ENCODE measurements at places on chromosomes 3 and 15.
A peak's percentile ranks its signal among the peaks of the same experiment; 100 is the strongest.

DNA sequence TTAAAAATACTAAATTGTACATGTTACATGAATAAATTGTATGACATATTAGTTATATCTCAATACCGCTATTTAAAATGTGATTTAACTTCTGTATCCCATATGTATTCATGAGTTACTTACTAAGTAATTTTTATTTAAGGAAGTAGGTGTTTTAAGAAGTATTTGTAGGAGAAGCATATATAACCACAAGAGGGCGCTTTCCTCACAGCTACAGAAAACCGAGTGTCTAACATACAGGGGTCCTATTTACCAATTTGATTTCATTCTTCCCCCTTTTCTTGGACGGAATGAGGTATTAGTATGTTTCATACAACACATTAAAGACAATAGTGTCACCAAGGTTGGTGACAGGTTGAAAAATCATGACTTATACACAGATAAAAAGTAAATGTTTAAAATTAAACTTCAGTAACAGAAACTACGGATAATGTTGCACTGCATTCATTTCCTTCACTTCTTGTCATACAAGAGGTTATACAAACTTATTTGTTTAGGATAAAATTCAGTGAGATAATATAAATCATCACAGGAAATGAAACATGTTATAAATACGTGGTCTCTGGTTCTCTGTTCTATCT, 253.6 kb downstream of the MAGI1 start:
- peak; percentile 86 for DNase-seq

- DNase-seq: no peak
These were observed 229.2 kb upstream of the LRTM1 start for GRCh38 chr3:55156851-55157650.

DNA sequence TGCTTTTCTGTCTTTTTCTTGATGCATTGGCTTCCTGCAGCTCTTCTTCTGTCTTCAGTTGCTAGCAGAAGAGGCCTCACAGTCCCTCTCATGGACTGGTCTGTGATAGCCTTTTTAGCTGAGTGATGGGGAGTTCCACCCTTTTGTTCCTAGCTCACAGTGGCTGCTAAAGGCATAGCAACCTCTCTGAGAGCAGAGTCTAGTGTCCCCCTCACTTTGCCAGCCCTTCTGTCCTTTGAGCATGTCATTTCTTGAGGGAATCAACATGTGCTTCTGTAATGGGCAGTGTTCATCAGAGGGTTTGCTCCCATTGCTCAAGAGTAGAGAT, 44.4 kb downstream of the GAP43 start:
- no peak for DNase-seq

- peak; percentile 16 for DNase-seq
These were observed 595.8 kb downstream of the NLGN1 start for GRCh38 chr3:173993299-173993698.

Data from KBM-7 (cell line).